Activated CD4-positive, alpha-beta memory T cell treated with anti-CD3 and anti-CD28 coated beads for 36 hours (primary cell): ENCODE measurements at places on chromosomes 3 and 15.

DNA sequence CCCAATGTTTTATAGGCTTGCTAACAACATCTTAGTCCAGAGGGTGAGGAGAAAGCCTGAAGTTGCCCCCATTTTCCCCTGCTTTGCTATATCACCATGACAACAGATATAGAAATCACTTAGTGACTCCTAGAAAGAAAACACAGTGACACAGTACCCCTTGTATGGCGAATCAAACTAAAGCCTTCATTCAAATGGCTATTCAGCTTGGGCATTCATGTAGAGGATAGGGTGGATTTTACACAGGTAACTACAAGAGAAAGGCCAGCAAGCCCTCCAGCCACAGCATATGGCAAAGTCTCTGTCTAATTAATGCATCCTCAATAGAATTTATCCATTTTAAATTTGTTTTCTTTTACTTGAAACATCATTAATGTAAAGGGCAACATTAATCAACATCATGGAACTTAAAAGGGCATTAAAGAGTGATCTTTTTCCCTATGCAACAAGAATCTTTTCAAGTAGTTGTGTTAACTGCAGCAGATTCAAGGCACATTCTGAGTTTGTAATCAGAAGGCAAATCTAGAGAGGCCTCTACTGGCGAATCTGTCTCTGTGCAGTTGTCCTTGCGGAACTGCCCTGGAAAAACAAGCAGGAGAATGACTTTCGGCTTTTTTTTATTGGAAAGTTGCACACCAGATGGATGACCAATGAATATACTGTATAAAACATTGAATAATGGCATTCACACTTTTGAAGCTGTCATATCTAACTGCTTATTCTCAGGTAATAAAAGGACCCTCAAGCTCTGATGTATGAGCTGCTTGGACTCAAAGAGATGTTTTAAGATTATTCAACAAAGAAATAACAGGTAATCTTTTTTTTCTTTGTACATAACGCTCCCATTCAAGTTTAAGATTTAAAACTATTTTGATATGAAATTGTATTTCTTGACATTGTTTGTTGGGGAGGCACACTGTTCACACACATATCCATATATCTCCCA lies 621.7 kb upstream of the AGTR1 start:
- DNase-seq: no peak

GRCh38 chr3:119469418-119470189 lies 841 bp downstream of the POGLUT1 start:
- no peak for DNase-seq

DNA sequence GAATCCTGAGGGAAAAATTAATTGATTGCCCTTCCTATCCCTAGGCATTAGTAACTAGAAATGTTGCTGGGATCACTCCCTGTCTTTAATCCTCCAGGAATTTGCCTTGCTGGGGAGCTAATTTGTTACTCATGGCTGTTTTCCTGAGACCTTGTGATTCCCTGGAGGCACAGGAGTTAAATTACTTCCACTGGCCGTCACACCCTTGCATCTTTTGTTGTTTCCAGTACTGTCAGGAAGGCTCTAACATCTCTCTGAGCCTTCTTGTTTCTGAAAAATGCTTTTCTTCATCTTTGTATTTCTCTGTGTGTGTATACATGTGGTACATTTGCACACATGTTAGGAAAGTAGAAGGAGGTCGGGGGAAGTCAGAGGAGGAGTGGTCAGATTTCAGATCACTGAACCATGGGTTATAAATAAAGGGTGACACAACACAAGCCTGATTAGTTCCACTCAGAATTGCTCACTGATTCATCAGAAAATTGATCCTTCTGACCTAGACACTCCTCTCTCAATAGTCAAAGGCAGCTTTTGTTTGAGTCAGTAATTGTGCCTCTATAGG lies 23.5 kb upstream of the LRRFIP2 start:
- DNase-seq: no peak

DNA sequence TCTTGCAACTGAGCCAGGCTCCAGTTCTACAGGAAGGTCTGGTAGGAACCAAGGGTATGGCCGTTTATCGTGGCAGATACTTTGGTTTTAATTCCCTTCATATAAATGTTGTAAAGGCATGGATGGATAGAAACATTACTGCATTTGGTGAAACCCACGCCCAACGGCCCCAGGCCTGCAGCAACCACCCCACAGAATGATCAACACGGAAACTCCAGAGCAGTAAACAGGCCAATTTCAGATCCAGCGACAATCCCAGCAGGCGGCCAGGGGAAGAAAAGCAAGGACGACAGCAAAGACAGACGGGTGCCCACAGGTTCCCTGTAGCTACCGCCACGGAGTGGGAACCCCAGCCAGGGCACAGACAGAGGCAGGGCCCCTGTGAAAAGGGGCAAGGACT lies 32.6 kb upstream of the PCSK6 start:
- DNase-seq: no peak

DNA sequence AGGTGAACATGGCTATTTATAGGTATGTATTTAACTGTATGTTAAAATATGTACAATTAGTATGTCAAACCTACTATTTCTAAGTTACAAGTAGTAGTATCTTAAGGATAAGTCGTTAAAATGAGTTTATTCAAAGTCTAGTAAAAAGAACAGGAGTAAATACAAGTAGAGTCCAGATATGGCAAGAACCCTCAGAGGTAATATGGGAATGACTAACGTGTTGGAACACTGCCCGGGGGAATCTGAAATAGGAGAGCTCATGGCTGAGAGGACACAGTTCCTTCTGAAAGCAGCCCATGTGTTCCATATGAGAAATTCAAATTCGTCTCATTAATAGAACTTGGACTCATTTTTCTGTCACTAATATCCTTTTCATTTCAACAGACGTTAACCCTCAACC lies 158.8 kb downstream of the CLSTN2 start:
- no peak for DNase-seq

DNA sequence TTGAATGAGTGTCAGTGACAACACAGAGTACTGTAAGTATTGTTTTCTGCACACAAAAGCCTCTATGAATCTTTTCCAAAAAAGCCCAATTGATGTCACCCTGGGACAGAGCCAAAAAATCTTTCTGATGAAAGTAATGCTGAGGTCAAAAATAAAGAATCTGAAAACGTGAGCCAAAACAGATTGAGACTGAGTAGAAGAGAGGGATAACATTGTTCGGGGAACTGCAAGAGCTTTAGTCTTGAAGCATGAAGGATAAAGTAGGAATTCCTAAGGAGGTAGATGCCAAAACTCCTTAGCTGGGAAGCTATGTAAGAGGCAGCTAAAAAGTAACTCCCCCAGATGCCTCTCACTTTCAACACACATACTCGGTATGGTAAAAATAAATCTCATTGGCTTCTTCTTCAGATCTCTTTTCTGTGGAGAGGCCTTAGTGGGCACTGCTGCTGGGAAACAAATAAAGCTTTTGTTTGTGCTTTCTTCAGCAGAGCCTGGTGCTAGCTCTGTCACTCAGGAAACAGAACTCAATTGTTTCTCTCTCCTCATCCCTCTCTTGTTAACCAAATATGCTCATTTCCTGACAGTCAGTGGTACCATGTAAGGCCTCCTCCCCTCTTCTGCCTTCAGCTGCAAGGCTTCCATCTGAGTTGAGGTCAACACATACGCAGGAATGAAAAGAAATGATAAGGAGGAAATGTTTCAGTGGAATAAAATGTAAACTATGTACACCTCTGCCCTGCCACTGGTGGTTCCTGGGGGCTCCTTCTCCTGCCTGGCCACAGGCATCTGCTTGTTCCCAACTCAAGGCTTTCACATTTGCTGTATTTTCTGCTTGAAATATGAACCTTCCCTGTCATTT lies 58.1 kb downstream of the CD200 start:
- DNase-seq: peak; percentile 13

- DNase-seq: no peak
Observed at GRCh38 chr3:32842987-32843386, 25.2 kb downstream of the TRIM71 start.

GRCh38 chr3:164658125-164658524 lies 420.2 kb downstream of the SI start:
- DNase-seq: no peak

DNA sequence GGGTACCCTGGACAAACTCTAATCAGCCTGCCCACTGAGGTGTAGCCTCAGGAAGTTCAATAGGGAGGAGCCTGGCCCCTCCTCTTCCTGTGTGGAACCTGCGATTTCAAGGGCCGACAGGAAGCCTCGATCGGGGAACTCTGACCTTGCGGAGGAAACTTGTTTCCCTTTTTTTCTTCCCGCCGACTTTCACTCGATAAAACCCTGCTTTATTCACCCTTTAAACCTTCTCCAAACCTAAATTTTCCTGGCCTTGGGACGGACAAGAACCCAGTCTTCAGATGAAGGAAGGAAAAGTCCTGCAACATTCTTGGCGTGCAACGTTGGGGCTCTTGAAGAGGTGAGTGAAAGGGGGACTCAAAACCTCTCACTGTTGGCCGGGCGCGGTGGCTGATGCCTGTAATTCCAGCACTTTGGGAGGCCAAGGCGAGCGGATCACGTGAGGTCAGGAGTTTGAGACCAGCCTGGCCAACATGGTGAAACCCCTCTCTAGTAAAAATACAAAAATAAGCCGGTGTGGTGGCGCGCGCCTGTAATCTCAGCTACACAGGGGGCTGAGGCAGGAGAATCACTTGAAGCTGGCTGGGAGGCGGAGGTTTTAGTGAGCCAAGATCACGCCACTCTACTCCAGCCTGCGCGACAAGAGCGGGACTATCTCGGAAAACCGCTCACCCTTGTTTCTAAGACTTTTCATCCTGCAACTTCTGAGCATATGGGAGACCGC lies 208.2 kb downstream of the ZNF385D start:
- DNase-seq: no peak

DNA sequence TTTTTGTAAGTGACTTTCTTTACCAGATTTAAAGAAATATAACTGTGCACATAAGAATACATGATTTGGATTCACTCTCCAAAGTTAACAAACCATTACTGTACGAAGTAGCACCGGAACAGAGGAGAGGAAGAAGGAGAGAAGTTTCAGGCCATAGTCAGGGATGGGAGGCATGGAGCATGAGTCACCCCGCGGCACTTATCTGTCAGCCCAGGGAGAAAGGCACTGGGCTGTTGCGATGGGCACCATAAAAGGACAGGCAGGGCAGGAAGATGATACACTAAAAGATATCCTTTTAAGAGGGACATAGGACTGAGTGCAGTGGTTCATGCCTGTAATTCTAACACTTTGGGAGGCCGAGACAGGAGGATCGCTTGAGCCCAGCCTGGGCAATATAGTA lies 37.0 kb downstream of the TTC23 start:
- no peak for DNase-seq

DNA sequence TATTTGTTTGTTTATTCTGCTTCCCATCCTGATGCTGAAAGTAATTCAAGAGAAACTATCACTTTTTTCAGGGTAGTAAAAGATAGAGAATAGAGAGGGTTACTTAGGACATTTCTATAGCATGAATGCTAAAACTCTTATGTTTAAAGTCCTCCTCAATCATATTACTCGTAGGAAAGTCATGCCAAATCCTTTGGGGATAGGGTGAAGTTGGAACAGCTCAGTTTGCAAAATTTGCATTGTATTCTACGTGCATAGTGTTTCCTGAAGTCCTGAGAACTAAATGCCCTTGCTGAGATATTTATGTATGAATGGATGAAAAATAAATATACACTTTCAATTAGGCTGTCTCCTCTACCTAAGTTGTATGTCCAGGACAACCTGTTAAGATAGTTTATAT lies 14.6 kb downstream of the PLSCR5 start:
- no peak for DNase-seq

DNA sequence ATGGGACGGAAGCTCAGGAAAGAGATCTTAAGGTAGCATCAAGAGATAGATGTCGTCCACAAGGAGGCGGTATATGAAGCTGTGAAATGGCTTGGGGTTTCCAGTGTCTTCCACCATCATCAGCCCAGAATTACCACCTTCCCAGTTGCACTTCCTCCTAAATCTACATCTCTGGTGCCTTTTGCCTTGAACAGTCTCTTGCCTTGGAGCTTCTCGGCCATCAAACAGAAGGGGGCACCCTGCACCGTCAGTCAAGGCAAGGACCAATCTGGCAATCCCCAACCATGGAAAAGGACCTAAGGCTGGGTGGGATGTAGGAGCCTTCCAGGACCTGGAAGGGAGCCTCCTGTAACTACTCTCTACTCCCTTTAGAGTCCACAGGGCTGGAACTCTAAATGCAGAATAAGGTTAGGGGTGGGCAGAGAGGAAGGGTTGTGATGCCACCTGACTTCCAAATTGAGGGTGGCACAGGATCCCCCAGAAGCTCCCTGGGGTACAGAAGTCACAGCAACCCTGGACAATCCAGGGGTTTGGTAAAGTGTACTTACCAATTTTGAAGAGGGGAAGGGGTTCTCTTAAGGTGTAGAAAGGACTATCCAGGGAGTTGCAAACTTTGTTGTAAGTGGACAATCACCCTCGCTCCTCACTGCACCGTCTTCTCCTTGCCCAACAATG lies 1.0 kb upstream of the RYR3 start:
- no peak for DNase-seq

DNA sequence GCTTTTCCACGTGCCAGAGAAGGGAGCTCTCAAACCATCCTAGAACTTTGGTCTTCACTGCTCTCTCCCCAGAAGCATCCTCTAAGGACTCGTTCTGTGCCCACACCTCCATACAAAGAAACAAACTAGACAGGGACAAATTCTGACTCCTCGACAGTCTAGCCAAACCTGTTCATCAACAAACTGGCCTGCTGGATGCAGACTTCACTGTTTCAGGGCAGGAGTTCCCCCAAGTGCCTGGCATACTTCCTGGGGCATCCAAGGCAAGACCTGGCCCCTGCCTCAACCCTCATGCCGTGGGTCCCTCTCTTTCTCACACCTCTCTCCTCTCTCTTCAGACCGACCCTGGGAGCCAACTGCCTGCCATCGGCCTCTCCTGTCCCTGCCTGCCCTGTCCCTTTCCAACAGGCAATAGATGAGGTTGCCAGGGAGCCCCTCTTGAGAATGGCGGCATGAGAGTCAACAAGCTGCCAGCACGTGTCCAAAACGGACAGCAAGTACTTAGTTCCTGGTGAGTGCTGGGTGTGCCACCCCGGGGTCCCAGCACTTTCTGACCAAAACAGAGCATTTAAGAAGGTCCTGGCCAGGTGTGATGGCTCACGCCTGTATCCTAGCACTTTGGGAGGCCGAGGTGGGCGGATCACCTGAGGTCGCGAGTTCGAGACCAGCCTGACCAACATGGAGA lies 79.1 kb upstream of the HES1 start:
- DNase-seq: no peak

- DNase-seq: no peak
Observed at GRCh38 chr3:177820683-177821316, 623.5 kb upstream of the TBL1XR1 start.

DNA sequence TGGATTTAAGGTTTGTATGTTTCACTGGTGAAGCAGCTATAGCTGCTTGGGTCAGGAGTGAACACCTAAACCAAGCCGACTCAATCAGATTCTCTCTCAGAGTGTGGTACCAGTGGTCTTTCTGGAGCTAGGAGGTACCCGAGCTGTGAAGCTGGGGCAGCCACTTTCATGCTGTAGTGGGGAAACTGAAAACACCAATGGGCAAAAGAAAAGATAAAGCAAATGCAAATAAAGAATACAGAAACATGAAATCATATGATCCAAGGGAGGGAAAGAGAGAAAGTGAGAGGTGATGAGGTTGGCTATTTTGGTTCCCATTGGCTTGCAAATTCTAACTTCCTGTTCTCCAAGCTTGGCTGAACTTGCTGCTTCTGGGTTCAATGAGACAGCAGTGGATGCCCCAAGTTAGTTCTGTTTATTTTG lies 212.3 kb upstream of the CFAP20DC start:
- no peak for DNase-seq

GRCh38 chr15:100073982-100074381 lies 267.8 kb downstream of the ADAMTS17 start:
- DNase-seq: no peak

GRCh38 chr3:23761440-23761896 lies 44.3 kb upstream of the UBE2E1 start:
- peak; percentile 20 for DNase-seq

- no peak for DNase-seq
Observed at GRCh38 chr3:123597561-123597960, 12.7 kb upstream of the HACD2 start.
